Coronary artery (tissue), 2 donors: ENCODE measurements at places on chromosomes 16 and 17.
A peak's percentile ranks its signal among the peaks of the same experiment; 100 is the strongest.

- no peak for DNase-seq
These were observed at the start of gene SLFN12 for GRCh38 chr17:35432176-35433074. TSS of gene SLFN12 (minus strand) at chr17:35432500. CDS start at chr17:35423028, 9,472 bp downstream.

- DNase-seq, result no peak
These were observed 1.1 kb upstream of the ZG16B start for GRCh38 chr16:2828876-2829430.

GRCh38 chr16:3133844-3134243, 985 bp upstream of the ZNF213 start:
- DNase-seq, result no peak

DNA sequence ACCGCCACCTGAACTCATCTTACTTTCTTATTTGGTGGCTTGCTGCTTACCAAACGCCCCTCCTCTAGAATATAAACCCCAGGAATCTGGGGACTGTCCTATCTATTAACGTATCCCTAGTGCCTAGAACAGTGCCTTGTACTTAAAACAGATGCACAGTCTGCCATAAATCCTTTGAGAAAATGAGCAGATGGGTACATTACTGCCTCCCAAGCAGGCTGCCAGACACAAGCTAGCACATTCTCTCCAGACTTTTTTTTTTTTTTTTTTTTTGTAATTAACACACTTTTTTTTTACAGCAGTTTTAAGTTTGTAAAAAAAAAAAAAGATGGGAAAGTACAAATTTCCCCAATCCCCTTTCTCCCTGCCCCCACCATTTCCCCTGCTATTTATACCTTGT, 57.3 kb upstream of the RPL38 start:
- DNase-seq, result no peak

DNA sequence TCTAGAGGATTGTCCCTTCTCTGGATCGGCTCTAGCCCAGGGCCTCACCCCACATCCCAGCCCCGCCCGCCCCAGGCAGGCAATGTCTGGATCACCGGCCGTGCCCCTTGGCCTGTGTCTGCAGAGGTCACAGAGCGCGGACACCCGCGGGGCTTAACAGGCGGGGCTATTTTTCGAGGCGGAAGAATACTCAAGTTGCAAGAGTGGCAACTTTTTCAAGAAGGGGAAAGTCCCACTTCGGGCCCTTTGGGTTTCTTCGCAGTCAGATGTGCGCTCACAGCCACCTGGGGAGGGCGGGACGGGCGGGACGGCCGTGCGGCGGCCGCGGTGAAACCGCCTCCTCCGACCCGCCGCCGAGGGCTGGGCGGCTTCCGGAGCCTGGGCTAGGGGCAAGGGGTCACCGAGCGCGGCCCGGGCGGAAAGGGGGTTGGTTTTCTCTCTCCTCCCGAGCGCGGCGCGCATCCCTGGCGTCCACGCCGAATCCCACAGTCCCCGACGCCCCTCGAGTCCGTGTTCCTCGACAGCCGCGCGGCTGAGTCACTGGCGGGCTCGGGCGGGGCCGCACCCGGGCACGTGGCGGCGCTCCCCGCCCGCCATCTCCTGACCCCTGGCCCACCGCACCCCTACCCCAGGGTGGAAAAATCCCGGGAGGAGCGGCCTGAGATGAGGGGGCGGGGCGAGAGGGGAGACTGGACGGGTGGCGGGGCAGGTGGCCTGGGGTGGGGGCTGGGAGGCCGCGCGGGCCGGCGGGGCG, 1.2 kb upstream of the PFN1 start:
- DNase-seq, result peak; percentile 87

DNA sequence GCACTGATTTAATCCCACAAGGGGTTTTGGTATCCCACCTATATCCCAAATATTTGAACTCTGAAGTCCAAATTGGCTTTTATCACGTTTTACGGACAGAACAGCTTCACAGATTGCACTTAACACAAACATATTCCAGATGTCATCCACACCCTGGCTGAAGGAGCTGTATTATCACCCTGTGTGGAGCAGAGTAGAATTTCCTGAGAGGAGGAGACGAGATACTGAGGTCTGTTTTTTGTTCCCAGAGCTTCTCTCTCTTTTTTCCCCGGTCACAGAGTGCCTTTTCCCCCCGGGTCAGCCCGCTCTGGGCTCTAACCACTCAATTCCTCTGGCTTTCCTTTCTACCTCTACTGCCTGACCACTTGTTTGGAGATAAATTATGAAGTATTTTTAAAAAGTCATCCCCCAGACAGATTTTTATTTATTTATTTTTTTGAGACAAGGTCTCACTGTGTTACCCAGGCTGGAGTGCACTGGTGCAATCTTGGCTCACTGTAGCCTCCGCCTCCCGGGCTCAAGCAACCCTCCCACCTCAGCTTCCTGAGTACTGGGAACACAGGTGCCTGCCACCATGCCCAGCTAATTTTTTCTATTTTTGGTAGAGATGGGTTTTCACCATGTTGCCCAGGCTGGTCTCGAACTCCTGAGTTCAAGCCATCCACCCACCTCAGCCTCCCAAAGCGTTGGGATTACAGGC, 30.7 kb downstream of the DNAH2 start:
- no peak for DNase-seq

GRCh38 chr16:14640538-14640937, 7.8 kb downstream of the BFAR start:
- no peak for DNase-seq

DNA sequence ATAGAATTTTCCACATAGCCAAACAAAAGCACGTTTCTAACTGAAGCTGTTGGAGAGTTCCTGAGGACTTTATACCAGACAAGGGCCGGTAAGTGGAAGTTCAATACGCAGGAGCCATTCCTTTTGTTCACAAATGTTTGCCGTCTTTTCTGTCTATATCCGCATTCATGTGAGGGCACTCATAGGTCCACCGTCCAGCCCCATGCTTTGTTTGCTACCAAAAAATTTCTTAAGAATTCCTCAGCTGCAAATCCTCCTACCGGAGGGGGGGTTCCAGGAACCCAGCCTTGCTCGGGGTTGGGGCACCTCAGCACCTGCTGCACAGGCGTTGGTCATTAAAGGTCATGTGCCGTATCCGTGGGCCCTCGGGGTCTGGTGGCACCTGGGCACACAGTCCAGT, 276.8 kb downstream of the SEC14L1 start:
- no peak for DNase-seq

- DNase-seq, result no peak
These were observed 231.2 kb downstream of the MSI2 start for GRCh38 chr17:57487573-57487972.

- no peak for DNase-seq
These were observed 360.8 kb downstream of the SOX9 start for GRCh38 chr17:72481572-72481971.

DNA sequence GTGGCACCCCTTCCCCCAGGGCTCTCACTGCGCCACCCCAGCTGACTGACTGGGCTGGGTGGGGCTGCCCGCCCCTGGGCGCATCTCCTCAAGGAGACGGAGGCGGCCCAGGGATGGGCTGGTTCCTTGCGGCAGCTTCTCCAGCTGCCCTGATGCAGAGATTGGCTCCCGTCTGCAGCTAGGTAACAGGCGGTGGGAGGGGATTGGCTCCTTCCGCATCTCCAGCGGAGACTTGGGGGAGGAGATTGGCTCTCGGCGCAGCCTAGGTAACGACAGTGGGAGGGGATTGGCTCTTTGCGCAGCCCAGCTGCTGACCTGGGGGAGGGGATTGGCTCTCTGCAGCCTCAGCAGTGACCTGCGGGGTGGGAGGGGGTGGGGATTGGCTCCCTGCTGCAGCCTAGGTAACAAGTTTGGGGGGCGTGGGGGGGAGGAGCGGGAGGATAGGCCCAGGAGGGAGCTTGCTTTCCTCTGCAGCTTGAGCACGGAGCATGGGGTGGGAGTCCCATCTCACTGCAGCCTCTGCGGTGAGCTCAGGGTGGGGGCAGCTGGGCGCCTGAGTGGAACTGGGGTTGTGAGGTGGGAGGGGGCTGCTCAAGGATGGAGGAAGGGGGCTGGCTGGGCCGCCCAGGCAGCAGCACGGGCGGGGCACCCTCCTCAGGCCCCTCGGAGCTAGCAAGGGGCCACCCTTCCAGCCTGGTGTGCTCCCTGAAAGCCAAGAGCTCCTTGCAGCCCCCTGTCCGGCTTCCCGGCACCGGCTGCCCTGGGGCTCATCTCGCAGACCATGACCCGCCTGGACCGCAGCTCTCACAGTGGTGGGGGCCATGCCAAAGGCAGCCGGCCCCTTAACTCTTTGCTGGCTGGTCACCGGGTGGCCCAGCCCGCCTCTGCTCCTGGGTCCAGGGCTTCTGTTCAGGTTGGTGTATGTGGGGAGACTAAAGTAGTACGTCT, 6.4 kb downstream of the NFE2L1 start:
- no peak for DNase-seq

DNA sequence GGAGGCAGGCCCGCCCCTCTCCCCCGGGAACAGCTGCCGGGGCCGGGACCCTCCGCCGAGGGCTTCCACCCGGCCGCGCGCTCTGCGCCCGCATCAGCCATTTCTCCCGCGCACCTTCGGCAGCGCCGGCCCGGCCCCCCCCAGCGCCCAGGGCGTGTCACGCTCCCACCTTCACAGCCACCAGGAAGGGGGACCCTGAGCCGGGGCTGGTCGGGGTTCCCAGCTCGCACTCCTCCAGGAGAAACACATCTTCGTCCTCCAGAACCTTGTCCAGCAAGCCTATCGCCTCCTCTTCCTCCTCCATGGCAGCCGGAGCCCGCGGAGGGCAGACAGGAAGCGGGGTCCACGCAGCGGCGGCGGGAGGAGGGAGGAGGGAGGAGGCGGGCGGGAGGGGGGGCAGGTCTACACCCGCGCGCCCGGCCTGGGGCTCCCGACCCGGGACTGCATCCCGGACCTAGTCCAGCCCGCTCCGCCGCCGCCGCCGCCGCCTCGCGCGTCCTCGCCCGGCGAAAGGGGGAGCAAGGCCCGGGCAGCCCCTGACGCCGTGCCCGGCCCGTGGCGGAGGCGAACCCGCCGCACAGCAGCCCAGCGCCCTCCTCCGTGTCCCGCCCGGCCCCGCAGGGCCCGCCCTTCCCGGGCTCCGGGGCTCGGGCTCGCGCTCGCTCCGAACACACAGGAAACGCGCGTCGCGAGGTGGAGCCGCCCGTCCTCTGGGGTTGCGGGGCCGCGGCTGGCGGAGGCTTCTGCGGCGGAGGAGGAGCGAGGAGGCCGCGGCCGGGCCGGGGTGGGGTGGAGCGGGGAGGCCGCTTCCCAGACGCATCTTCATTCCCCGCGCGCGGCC, 70.8 kb downstream of the ABR start:
- no peak for DNase-seq
